ENCODE measurements at places on chromosomes 12 and 14. TPM values are rescaled to one million over a fixed set of nuclear protein-coding genes. Genes with fewer than 3 reads are reported as not detected.

DNA sequence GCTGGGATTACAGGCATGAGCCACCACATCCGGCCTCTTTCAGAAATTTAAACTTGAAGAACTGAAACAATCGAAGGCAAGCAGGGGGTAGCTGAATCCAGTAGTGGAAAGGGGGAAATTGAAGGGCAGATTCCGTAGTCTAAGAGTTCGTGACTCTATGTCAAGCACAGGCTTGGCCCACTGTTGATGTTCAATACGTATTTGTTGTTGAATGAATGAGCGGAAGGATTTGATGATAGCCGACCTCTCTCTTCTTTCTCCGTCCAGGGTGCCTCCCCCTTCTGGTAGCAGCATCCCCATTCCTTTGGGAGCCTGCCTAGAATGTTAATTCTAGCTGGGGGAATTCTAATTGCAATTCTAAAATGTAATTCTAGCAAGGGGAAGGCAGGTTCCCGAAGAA lies 59.8 kb upstream of the MED13L start:
- H3K4me3 ChIP-seq, result no peak overlapping the region
- no peak for DNase-seq
- H3K36me3 ChIP-seq, result no peaks in the 10 kb centered on the region
- H3K27me3 ChIP-seq, result no peaks in the 10 kb centered on the region

GRCh38 chr14:87411370-87411769 lies 581.6 kb downstream of the GALC start:
- no peaks in the 10 kb centered on the region for H3K27me3 ChIP-seq
- no peak overlapping the region for H3K27ac ChIP-seq

DNA sequence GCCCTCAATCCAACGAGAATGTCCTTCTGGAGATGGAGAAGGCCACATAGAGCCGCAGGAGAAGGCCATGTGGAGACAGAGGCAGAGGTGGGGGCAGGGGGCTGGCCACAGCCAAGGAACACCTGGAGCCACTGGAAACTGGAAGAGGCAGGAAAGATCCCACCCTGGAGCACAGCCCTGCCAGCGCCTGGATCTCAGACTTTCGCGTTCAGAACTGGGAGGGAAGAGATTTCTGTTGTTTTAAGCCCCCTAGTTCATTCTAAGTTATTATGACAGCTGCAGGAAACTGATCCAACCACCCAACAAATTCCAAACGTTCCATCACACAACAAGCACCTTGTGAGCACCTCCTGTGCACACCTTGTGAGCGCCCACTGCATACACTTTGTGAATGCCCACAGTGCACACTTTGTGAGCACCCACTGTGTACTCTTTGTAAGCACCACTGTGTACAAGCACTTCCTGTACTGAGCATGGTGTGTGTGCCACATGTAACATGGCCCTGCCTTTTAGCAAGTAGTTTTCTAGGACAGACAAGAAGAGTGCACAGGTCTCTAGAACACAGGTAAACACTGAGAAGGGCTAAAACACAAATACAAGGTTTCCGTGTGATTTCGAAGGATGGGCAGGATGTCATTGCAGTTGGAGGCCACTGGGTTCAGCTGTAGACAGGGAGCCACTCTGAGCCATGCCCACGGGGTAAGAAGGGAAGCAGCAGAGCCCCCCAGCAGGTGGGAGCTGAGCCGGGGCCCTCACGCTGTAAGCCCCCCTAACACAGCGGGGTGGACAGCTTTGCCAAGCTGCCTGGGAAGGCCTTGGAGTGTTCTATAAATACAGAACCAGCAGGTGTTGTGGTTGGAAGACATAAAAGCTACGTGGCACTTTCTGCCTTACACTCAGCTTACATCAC lies 15.4 kb downstream of the RIMBP2 start:
- H3K4me1 ChIP-seq, result no peaks in the 10 kb centered on the region
- no peaks in the 10 kb centered on the region for H3K36me3 ChIP-seq
- no peak for DNase-seq
- no peak overlapping the region for H3K27ac ChIP-seq
- H3K27me3 ChIP-seq, result no peaks in the 10 kb centered on the region

DNA sequence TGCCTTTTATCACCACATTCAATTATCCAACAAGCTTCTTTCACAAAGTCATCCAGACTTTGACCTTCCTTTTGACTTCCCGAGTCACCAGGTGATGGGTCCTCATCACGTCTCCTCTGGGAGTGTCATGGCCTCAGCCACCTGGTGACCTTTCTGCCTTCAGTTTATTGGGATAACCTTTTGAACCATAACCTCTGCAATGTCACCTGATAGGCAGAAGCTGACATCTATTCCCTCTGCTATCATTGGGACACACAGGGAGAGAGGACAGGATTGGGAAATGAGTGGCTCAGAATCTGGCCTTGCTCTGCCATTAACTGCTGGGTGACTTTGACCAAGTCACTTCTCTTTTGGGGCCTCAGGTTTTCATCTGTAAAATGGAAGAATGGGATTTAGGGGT lies 388.7 kb downstream of the NUAK1 start:
- no peaks in the 10 kb centered on the region for H3K27me3 ChIP-seq
- no peak for DNase-seq
- no peak overlapping the region for H3K4me3 ChIP-seq
- H3K36me3 ChIP-seq, result no peaks in the 10 kb centered on the region
- H3K27ac ChIP-seq, result no peak overlapping the region

GRCh38 chr12:51322452-51322851 lies 1.5 kb downstream of the BIN2 start:
- H3K4me3 ChIP-seq, result no peak overlapping the region
- H3K36me3 ChIP-seq, result no peaks in the 10 kb centered on the region
- no peaks in the 10 kb centered on the region for H3K4me1 ChIP-seq
- H3K27me3 ChIP-seq, result no peaks in the 10 kb centered on the region
- no peak overlapping the region for H3K27ac ChIP-seq

CLEC4A gene
- total RNA-seq, result 0.33 TPM

KRT72 gene
- not detected for total RNA-seq

Measured in fibroblast of lung (primary cell).